ENCODE measurements at places on chromosomes 4 and X.
A peak's percentile ranks its signal among the peaks of the same experiment; 100 is the strongest.

- H3K27me3 ChIP-seq: no peaks in the 10 kb centered on the region
- no peak for DNase-seq
- no peaks in the 10 kb centered on the region for H3K36me3 ChIP-seq
- no peaks in the 10 kb centered on the region for H3K4me1 ChIP-seq
Measured at GRCh38 chr4:136400829-136401228, 1131.5 kb downstream of the PCDH18 start.

- H3K27ac ChIP-seq: no peak overlapping the region
- no peaks in the 10 kb centered on the region for H3K36me3 ChIP-seq
- no peak for DNase-seq
- no peaks in the 10 kb centered on the region for H3K4me1 ChIP-seq
- peaks cover 6% of the 10 kb centered on the region for H3K27me3 ChIP-seq
Measured at GRCh38 chrX:126557151-126557550, 4.5 kb upstream of the DCAF12L1 start.

DNA sequence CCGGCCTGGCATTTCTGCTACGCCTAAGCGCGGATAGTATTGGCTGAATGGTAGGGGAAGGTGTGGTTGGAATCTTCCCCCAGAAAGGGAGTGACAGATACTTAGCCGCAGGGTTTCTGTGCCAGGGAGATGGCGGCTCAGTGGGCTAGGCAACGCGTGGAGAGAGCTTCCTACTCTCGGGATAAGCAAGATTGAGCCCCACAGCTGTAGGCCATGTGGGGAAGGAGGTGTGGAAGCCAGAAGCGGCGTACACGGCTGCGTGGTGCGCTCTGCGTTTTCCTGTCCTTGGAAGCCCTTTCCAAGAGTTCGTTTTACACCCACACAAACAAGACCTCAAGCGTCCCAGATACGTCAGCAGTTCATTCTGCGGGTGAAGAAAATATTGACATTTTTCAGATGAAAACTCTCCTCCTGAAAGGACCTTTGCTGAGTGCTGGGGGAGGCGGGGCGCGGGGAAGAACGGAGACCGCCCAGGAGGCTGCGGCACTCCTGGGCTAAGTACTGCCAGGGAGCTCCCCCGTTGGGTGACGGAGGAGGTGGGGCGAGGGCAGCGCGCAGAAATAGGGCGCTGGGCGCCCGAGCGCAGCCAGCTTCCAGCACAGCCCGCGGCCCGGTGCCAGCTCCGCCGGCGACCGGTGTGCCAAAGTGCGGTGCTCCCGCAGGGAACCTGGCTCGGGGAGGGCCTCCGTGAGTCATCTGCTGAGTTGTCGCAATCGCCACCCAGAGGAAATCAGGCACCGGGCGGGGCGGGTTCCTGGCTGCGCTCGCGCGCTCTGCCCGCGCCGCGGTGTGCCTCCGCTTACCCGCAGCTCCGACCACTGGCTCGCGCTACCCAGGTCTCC, at the start of gene GPAT3:
TSS of gene GPAT3 (plus strand) at position 589 of the 842 bp plus-strand sequence. CDS start 515 bp downstream, outside the sequence.
- peaks cover 51% of the 10 kb centered on the region for H3K27me3 ChIP-seq
- peak within 1 kb of the TSS; percentile 75 for H3K27ac ChIP-seq
- peak within 1 kb of the TSS; percentile 91 for H3K4me3 ChIP-seq
- no peaks in the 10 kb centered on the region for H3K36me3 ChIP-seq
- peak; percentile 81 for DNase-seq

GRCh38 chr4:86939729-86940575, 5.1 kb downstream of the AFF1 start:
- no peak overlapping the region for H3K27ac ChIP-seq
- H3K36me3 ChIP-seq: no peaks in the 10 kb centered on the region
- H3K27me3 ChIP-seq: no peaks in the 10 kb centered on the region
- peak; percentile 50 for DNase-seq
- peak overlapping the region; percentile 54 for H3K4me3 ChIP-seq
